RWPE2 (cell line): ENCODE measurements at places on chromosomes 6 and 20.

DNA sequence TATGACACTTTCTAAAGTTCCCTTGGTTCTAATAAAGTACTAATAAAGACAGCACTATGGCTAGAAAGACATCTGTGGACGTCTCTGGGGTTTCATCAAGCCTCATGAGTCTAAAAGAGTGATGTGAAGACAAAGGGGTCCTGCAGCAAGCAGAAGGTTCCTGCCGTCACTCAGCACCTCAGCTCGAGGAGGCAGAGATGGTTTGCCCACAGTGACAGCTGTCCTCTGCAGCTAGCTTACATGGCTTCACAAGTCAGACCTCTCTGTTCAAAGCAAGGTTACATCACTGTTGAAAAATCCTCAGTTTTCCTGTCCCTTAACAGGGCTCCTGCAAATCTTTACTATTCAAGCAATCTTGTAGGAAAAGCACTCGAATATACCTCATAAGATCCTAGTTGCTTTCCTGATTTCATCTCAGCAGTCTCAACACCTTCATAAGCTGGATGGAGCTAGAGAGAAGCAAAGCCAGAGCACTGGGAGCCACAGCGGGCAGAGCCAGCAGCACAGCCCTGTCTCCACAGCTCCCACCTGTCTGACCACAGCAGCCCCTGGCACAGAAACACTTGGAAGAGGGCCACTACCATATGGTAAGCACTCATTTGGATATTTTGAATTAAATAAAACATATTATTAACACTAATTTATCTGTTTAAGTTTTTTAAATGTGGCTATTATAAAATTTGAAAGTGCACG is 202.3 kb downstream of the GMDS start:
- DNase-seq = no peak

GRCh38 chr6:110357664-110358552 is at the start of gene METTL24:
Gene METTL24 (minus strand): TSS chr6:110358349. CDS start chr6:110358272, 77 bp downstream.
- no peak for DNase-seq

- no peak for DNase-seq
Observed at GRCh38 chr20:57089699-57090144, 176.7 kb downstream of the BMP7 start.

GRCh38 chr20:10668677-10669368 is 5.0 kb downstream of the JAG1 start:
- DNase-seq = no peak

DNA sequence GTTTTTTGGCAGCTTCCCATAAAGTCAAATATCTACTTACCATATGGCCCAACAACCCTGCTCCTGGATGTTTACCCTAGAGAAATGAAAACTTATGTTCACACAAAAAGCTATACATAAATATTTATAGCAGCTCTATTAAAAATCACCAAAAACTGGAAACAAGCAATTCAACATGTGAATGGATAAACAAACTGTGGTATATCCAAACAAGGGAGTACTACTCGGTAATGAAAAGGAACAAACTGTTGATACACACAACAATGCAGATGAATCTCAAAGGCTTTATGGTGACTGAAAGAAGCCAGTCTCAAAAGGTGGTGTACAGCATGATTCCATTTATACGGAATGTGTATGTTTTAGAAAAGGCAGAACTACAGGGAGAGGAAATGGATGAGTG is 48.4 kb downstream of the PREX1 start:
- DNase-seq = no peak

DNA sequence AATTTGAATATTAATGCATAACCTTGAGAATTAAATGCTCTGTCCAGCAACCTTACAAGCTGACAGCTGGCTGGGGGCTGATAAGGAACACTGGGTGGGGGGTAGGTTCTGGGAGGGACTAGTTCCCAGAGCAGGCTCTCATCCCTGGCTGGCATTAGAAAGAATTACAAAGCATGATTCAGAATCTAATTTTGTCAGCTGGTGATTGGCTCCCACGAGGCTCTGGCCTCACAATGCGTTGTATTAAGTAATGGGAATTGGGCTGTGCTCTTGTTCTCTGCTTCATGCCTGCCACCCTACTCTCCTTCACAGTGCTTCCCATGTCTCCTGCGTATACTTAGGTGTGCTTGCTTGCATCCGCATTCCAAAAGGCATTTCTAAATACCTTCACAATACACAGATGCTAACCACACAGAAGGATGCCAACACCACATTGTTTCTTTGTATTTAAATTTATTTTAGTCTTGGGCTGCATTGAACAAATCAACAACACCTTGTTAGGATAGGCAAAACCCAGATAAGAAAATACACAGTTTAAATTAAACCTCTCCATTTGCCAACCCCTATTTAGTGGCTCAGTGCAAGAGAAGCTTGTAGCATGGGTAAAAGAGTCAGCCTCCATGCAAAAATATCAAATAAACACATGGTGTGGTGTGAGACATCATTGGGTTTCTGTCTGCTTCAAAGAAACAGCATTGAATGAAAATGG is 434.5 kb upstream of the JAG1 start:
- DNase-seq = no peak

GRCh38 chr6:135066806-135067205 is 12.2 kb upstream of the HBS1L start:
- no peak for DNase-seq

GRCh38 chr6:2854396-2854982 is 12.8 kb upstream of the SERPINB1 start:
- DNase-seq = no peak

- DNase-seq = no peak
Observed at GRCh38 chr20:49024220-49024619, 21.9 kb upstream of the CSE1L start.

GRCh38 chr20:57467742-57468141 is 57.2 kb downstream of the CTCFL start:
- no peak for DNase-seq

GRCh38 chr20:43191946-43192863 is 2.5 kb upstream of the PTPRT start:
- DNase-seq = no peak

GRCh38 chr6:56692523-56693245 is 50.0 kb upstream of the DST start:
- no peak for DNase-seq

- no peak for DNase-seq
Observed at GRCh38 chr6:48973491-48973890, 489.6 kb downstream of the MMUT start.

DNA sequence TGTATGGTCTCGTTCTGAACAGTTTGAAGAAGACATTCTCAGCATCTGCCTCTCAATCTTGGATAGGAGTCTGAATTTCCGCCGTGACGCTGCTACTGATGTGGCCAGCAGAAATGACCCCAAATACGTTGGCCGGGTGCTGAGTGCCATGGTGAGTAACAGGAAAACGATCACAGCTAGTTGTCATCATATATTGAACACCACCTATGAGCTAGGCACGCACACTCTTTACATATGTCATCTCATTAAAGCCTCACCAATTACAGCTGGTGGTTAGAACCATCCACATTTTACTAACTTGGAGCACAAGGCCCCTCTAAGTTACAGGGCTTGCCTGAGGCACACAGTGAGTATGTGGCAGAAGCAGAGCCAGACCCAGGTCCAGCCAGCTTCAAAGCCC is 17.1 kb downstream of the TGM3 start:
- DNase-seq = no peak

GRCh38 chr6:13044390-13044789 is 283.9 kb downstream of the TBC1D7 start:
- no peak for DNase-seq

DNA sequence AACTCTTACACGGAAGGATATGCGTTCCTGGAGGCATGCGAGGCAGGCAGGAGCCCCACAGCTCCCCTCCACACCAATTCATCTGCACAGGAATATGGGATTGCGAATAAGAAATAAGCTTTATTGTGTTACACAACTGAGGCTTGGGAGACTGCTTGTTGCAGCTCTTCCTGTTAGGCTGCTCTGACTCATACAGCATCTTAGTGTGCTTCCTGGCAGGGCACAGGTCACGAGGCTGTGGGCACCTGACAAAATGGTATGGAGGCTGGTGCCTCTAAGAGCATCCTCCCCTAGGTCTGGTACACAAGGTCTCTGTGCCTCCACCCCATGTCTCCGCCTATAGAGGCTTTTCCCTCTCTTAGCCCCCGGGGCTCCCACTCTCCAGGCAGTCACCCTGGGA is 6.8 kb downstream of the SLC22A3 start:
- DNase-seq = no peak

GRCh38 chr20:32067234-32067821 is 15.3 kb downstream of the HCK start:
- peak; percentile 60 for DNase-seq

DNA sequence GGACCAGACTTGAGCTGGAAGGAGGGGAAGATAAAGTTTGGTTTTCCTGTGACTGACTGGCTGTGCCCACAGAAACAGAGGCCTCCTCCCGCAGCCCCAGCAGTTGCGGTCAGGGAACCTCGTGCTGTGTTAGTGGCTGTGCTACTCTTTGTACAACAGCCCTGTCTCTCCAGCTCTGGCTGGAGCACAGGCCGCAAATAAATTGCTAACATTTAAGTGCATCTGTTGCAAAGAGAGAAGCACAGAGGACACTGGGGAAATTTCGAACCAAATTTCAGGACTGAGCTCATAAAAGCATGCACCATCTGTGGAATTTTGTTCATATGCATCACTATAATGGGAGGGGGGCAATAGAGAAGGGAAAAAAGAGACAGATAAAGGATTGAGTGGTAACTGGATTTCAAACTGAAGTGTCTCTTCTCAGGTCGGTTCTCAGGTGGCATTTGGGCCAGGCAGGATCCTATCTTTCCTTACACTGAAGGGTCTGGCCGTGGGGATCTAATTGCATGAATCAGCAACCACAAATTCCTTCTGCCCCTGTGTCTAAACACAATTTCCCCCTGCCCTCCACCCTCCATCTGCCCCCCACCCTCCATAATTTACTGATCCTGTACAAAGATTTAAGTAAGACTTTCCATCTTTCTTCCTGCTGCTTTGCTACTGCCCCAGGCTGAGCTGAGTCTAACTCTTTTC is 88.9 kb upstream of the ATXN1 start:
- no peak for DNase-seq

DNA sequence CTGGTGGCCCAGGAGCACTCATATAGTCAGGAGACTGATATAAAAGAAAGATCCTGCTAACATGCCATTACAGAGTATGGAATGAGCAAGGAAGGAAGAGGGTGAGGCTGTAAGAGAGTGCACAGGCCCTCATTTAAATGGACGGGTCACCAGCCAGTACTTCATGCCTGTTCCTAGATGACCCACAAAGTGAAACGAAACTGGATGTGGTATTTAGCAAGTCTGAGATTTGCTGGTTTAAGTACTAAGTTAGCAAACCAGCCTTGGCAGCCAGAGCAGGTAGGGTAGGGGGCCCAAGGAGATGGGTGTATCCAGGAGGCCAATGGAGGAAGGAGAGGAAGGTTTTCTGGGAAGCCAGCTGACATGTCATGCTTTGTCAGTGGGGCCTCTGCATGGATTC is 15.9 kb downstream of the NT5E start:
- DNase-seq = no peak

- no peak for DNase-seq
Observed at GRCh38 chr6:41222045-41222444, 6.1 kb upstream of the TREML4 start.

DNA sequence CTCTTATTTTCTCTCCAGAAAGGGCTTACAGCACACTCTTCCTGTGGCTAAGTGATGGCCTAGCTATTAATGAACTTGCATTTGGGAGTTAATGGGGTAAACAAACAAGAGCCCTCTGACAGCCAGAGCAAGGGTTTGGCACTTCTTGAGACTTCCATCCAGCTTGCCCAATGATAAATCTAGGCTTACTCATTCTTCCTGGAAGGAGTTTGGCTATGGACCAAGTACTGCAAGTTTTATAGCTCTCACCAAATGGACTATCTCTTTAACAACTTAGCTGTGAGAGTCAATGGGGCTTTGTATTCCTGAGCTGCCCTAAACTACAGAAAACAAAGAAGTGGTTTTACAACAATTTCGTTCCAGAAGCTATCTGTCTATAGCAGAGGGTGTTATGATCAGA is 16.7 kb upstream of the PI3 start:
- no peak for DNase-seq

GRCh38 chr6:9507136-9507895 is 907.6 kb downstream of the TFAP2A start:
- no peak for DNase-seq
